ENCODE measurements at places on chromosomes 4 and X.

DNA sequence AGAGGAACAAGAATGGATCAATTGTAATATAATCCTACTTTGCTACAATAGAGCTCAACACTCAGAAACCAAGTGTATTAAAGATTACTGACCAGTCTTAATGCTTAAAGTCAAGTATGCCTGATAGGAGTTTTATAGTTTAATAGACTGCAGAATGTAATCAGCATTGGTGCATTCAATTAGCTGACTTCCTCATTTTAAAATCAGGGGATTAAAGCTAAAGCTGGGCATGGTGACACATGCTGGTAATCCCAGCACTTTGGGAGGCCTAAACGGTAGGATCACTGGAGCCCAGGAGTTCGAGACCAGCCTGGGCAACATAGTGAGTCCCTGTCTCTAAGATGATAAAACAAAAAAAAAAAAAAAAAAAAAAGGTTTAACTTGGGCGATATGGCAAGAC is 10.8 kb downstream of the HNRNPDL start:
- no peak for DNase-seq

GRCh38 chrX:140767646-140768045 is 58.1 kb downstream of the LINC00632 start:
- no peak for DNase-seq

GRCh38 chr4:105374071-105374470 is 99.8 kb downstream of the PPA2 start:
- DNase-seq: no peak

DNA sequence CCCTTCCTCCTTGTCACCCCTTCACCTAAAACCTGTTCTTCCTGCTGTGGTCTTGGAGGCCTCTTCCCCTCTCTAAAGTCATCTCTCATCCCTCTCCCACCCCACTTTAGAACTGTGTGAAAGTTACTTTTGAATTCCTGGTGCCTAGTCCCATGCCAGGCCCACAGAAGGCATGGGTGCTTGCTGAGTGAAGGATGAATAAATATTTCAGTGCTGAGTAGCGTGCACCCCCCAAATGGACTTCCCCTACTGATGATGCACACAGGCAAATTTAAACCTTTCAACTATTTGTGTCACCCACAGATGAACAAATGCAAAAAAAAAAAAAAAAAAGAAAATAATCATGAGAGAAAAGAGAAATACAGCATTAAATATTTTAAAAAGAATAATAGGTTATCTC is 19.8 kb downstream of the PSMD10 start:
- DNase-seq: no peak

DNA sequence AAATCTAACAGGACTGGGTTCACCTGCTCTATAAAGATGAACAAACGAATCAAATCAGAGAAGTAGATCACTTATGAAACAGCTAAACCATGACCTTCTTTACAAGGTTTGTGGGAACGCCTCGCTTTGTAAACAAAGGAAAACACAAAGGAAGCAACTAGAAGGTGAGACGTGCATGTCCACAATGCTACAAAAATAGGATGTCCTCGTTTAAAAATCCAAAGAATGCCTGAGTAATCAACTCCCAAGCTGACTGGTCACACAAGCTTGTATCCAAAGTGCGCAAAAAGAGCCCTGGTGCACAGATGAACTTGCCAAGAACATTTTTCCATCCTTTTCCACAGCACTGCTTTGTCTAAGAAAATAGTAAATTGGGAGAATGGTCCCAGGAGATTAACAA is 6.3 kb upstream of the SH3KBP1 start:
- DNase-seq: no peak

DNA sequence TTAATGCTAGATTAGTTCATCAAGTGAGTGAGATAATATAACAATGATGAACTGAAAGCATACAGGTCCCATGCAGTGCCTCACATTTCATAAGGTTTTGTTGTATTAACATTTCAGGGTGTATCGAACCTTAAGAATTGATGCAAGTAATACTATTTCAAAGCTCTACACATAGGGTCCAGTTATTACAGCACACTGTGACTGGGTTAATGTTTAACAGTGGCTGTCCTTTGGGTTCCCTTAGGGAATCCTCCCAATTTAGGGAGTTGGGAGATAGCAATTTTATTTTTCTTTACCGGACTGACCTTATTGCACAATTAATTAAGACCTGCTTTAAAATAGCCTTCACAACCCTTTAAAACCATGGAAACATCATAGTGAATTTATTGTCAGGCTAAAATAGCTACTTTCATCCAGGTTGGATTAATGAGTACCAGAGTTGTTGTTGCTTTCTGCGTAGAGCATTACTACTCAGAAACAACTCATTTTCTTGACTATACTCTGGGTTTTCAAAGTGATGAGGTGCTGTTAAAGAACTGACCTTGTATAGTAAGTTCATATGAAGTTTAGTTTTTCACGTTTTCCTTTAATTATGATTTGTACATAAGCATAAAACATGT is 134.4 kb downstream of the AKAP4 start:
- no peak for DNase-seq

GRCh38 chrX:152635941-152636340 is 1.8 kb upstream of the GABRQ start:
- peak; percentile 30 for DNase-seq

DNA sequence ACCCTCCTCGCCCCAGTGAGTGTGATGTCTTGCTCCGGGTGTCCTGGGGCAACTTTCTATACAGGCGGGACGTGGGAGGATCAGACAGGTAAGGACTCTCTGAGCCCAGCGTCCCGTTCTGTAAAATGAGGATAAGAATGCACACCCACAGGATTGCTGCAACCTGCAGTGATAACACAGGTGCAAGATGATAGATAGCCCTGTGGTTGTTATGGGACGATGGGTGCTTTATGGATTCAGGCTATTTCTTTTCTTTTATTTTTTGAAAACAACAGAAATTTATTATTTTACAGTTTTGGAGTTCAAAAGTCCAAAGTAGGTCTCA is 28.6 kb downstream of the BEX3 start:
- no peak for DNase-seq

DNA sequence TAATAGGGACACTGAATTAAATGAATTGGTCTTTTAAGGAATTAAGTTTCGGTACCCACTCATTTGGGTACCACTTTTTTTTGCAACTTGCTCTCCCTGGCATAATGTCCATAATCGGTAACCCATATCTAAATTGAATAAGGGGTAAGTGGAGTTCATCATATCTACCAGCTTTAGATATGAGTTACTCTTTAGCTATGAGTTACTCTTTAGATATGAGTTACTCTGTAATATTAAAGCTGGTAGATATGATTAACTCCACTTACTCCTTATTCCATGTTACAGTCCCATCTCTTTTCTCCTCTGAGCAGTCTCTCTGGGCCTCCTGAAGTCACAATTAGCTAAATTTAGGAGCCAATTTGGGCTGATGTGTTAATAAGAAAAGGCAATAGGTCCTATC is 85.7 kb downstream of the TEX13C start:
- DNase-seq: no peak

DNA sequence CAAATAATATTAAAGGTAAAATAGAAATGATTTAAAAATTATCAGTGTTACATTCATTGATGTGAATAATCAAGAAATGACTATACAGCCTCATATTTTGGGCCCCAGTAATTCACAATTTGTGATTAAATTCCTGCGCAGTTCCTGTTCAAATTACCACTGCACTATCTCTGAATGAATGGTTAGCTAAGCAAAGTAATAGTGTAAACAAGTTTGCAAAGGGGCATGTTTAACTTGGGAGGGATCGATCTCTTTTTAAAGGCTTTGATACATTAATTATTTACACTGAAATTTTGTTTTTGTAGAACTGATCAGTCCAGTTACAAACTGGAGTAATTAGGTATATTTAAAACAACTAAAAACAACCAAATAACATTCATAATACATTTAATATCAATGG is 784.4 kb downstream of the RPA4 start:
- DNase-seq: no peak

GRCh38 chrX:138026211-138026610 is 460.3 kb downstream of the ZIC3 start:
- peak; percentile 10 for DNase-seq

GRCh38 chr4:102129810-102130209 is 215.5 kb downstream of the SLC39A8 start:
- no peak for DNase-seq

GRCh38 chrX:48021026-48021900 is 14.5 kb downstream of the SPACA5 start:
- DNase-seq: peak; percentile 63

- no peak for DNase-seq
Observed at GRCh38 chr4:183402771-183403170, 41.7 kb upstream of the CDKN2AIP start.

- DNase-seq: no peak
Observed at GRCh38 chr4:38373375-38373774, 290.6 kb upstream of the KLF3 start.

- DNase-seq: no peak
Observed at GRCh38 chrX:38561951-38562719, 793 bp downstream of the TSPAN7 start.

GRCh38 chr4:152462047-152462446 is 73.8 kb downstream of the FBXW7 start:
- no peak for DNase-seq

GRCh38 chrX:68669094-68669860 is 21.8 kb downstream of the STARD8 start:
- no peak for DNase-seq

DNA sequence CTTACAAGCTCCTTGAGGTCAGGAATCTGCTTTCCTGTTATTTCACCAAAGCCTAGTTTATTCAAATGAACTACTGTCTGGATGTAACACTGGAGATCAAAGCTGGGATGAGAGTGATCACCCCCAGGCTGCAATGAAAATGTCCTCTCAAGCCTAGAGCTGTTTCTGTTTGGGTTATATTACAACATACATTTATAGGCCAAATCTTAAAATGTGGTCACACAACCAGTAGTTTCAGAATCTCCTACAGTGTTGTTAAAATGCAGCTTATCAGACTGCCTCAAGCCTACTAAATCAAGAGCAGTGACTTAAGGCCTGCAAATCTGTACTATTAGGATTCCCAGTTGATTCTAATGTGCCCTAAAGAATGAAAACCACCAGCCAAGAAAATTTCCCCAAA is 207.5 kb downstream of the PAPSS1 start:
- DNase-seq: no peak

DNA sequence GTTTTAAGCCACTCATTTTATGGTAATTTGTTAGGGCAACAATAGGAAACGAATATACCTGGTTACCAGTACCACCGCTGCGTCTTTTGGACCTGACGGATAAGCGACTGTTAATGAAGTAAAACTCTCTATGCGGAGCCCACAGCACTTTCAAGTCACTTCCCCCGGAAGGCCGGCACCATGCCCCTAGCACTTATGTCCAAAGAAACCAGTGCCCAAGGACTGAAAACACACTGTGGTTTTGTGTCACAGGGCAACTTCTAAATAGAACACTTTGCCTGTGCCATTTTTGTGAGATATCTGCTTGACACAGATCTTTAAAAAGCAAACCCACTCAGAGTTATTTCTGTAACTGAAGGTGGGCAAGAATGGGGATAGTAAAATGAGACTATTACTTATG is 22.7 kb downstream of the SH3KBP1 start:
- DNase-seq: no peak

Data from COLO829 (cell line).